ENCODE measurements at places on chromosomes 4 and X. TPM values are rescaled to one million over a fixed set of nuclear protein-coding genes. Genes with fewer than 3 reads are reported as not detected.
A peak's percentile ranks its signal among the peaks of the same experiment; 100 is the strongest.

- no peak overlapping the region for H3K4me3 ChIP-seq
- no peak overlapping the region for H3K27ac ChIP-seq
- no peaks in the 10 kb centered on the region for H3K4me1 ChIP-seq
- no peak for DNase-seq
- no peaks in the 10 kb centered on the region for H3K36me3 ChIP-seq
- no peaks in the 10 kb centered on the region for H3K27me3 ChIP-seq
These were observed 324.2 kb downstream of the MAPK10 start for GRCh38 chr4:86035688-86036087.

DNA sequence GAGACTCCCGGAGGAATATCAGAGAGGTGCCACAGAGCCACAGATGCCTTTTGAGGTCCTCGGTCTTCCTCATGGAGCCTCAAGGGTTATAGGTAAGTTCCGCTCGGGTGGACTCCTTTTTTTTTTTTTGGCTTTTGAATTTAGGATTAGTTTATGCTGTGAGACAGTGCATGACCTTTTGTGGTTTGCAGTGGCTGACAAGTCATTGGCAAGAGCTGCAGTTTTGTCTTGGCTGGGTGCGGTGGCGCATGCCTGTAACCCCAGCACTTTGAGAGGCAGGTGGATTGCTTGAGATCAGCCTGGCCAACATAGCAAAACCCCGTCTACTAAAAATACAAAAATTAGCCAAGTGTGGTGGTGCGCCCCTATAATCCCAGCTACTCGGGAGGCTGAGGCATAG lies 4.5 kb upstream of the GRSF1 start:
- H3K36me3 ChIP-seq = no peaks in the 10 kb centered on the region
- H3K4me1 ChIP-seq = peaks cover 12% of the 10 kb centered on the region
- no peak overlapping the region for H3K27ac ChIP-seq

DNA sequence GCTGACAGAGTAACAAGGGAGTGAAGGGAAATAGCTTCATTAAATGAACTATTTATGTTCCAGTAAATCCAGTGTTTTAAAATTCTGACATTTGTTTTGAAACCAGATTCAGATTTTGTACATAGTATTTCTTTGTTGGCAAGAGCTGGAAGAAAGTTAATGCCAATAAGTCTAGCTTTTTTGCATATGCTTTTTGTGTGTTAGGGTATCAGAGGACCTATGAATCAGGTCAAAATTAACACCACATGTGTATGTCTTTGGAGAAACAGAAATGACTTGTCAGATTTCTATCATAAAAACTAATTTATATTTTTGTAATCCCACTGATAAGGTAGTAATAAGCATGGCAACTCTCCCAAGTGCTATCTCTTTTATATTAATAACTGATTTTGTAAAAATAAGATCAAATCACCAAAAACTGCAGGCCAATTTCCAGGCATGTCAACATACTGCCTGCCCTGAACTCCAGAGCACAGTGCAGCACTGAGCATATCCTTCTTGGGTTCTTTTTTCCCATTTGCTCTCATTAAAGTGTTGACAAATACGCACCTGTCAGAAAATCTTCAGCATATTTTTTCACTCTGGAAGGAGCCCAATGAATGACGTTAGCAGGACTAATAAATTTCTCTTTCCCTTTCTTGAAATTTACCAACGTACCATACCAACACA lies 65.5 kb downstream of the SH3RF1 start:
- no peaks in the 10 kb centered on the region for H3K36me3 ChIP-seq
- no peaks in the 10 kb centered on the region for H3K4me1 ChIP-seq
- no peak overlapping the region for H3K27ac ChIP-seq
- no peak overlapping the region for H3K4me3 ChIP-seq

DNA sequence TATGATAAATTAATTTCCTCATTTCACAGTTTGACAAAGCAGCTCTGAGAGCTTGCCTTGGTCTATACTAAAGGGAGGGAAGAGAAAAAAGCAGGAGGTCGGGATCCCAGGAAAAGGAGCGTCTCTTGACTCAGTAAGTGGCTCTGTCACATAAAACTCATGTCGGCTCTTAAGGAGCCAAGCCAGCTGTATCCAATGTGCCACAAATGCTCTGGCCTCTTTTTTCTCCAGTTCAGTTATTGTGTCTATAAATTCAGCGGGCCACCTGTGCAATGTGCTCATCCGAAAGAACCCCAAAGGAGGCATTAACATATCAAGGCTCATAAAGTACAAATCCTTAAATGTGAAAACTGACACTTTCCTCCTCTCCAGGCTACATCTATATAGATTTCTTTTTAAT lies 337.7 kb upstream of the FAM241A start:
- H3K27me3 ChIP-seq = no peaks in the 10 kb centered on the region
- H3K27ac ChIP-seq = no peak overlapping the region
- DNase-seq = no peak
- H3K36me3 ChIP-seq = no peaks in the 10 kb centered on the region
- no peak overlapping the region for H3K4me3 ChIP-seq
- no peaks in the 10 kb centered on the region for H3K4me1 ChIP-seq

- H3K36me3 ChIP-seq = no peaks in the 10 kb centered on the region
- H3K4me3 ChIP-seq = no peak overlapping the region
- no peak for DNase-seq
- H3K27ac ChIP-seq = no peak overlapping the region
- no peaks in the 10 kb centered on the region for H3K4me1 ChIP-seq
- no peaks in the 10 kb centered on the region for H3K27me3 ChIP-seq
These were observed 498.1 kb downstream of the NLGN4X start for GRCh38 chrX:5730556-5730955.

DNA sequence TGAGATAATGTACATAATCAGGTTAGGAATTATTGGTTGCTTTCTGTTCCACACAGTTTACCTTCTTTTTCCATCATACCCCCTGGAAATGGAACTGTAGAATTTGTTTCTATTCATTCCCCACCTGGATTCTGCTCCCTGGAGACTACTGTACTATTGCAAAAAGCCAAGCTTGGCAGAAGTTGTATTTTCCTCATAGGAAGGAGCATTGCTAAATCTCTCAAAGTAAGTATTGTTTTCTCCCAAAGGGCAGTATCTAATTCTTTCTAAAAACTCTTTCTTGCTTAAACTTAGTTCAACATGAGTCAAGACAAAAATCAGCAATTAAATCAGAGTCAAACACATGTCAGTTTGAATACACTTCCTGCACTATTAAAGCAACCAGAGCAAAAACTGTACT lies 136.2 kb downstream of the CDS1 start:
- H3K36me3 ChIP-seq = no peaks in the 10 kb centered on the region
- H3K4me1 ChIP-seq = no peaks in the 10 kb centered on the region
- H3K27ac ChIP-seq = no peak overlapping the region
- no peak for DNase-seq
- no peak overlapping the region for H3K4me3 ChIP-seq
- no peaks in the 10 kb centered on the region for H3K27me3 ChIP-seq

- peaks cover 14% of the 10 kb centered on the region for H3K4me1 ChIP-seq
- H3K4me3 ChIP-seq = no peak overlapping the region
These were observed 101.1 kb downstream of the TSPAN5 start for GRCh38 chr4:98557194-98557892.

DNA sequence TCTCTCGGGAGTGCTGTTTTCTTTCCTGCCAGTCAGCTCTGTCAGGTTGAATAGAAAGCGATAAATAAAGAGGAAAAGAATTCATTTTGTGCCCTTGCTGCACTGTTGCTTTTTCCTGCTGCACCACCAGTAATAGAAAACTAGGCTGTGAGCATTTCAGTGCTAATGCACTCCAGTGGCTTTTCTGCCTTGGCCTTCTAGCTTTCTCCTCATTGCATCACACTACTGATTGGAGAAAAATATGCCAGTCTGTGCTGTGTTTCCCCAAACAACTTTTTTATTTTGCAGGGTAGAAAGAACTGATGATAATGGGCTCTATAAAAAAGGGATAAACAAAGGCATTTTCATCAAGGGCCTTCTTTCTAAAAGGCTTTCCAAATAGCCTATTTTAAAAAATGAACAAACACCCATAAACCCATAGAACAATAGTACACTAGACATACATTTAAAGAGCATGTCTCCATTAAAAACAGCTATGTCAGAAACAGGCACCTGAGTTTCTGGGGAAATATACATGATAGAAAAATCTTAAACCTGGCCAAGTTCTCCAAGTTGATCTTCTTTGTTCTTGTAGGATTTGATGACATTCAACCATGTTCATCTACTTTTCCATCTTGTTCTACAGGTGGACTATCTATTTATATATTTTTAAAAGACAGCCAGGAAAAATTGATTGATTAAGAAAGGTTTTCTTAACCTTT lies 86.3 kb downstream of the GPRIN3 start:
- no peak for DNase-seq
- H3K27ac ChIP-seq = no peak overlapping the region
- peaks cover under 1% of the 10 kb centered on the region for H3K4me1 ChIP-seq
- no peaks in the 10 kb centered on the region for H3K27me3 ChIP-seq
- no peaks in the 10 kb centered on the region for H3K36me3 ChIP-seq

DNA sequence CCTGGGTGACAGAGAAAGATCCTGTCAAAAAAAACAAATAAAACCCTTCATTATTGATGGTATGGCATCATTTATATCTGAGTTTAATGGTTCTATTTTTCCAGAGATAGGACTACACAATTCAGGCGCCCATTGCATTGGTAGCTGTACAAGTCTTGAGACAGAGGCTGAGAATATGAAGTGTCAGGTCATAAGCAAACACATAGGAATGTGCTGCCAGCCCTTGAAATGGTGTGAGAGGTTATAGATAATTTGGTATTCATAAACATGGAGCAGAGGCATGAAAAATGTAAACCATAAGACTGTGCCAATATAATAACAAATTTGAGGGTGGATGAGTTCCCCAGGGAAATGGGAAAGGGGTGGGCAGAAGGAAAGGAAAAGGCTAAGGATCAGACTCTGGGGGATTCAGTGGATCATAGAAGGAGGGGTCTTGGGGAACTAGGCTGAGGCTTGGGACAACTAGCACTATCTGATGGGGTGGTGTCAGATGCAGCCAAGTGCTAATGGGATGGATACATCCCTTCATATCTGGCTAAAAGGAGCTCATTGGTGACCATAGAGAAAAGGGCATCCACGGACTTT lies 50.8 kb downstream of the MAOA start:
- H3K4me3 ChIP-seq = no peak overlapping the region
- no peaks in the 10 kb centered on the region for H3K36me3 ChIP-seq
- H3K27ac ChIP-seq = no peak overlapping the region
- no peaks in the 10 kb centered on the region for H3K27me3 ChIP-seq

DNA sequence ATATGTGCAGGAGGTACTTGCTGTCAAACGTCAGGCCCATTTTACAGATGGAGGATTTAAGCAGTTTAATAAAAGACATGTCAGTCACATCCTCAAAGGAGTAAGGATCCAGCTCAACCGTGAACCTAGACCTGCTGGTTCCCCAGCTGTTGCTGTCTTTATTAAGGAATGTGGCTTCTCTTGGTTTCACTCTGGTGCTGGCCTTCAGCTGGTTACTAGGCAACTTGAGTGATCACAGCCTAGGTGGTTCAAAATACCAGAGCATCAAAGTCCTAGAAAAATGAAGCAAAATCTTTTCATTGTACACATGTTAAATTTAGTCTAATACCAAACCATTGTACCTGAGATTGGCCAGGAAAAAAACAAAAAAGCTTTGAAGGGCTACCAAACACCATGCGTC lies 32.7 kb upstream of the GLRA2 start:
- peaks cover 13% of the 10 kb centered on the region for H3K4me1 ChIP-seq
- H3K27ac ChIP-seq = peak overlapping the region; percentile 80
- peak overlapping the region; percentile 75 for H3K4me3 ChIP-seq

- no peak overlapping the region for H3K4me3 ChIP-seq
- no peak overlapping the region for H3K27ac ChIP-seq
- no peaks in the 10 kb centered on the region for H3K27me3 ChIP-seq
These were observed 50.7 kb downstream of the MAP7D3 start for GRCh38 chrX:136200466-136200865.

DNA sequence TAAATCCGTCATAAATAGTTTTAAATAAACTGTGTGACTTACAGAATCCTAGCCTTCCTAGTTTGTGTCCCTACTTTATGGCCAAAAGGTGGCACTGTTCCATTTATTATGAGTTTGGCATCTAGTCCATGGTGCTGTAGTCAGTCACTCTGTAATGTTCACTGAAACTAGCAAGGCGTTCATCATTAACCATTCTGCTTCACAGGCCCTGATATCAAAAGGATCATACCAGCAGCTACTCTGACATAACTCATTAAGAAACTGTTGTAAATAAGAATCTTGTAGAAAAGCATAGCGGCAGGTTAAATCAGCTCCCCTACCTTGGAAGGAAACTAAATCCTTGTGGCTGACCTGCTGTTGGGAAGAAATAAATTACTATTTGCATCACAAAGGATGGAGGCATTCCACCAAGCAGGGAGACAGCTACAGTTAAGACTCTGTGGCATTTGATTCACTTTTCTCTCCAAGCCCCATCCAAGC lies 919.6 kb upstream of the DIAPH2 start:
- DNase-seq = no peak
- no peaks in the 10 kb centered on the region for H3K4me1 ChIP-seq
- no peak overlapping the region for H3K27ac ChIP-seq
- H3K36me3 ChIP-seq = no peaks in the 10 kb centered on the region
- no peaks in the 10 kb centered on the region for H3K27me3 ChIP-seq

Gene CYTL1
- not detected for total RNA-seq

Gene GJB1
- total RNA-seq = not detected

Gene EMCN
- not detected for total RNA-seq

Gene UGT2B17
- total RNA-seq = not detected

Gene AADAT
- not detected for total RNA-seq

Gene SSX2B
- not detected for total RNA-seq
